Suppressor macrophage (primary cell): ENCODE measurements at places on chromosomes 4 and X.

DNA sequence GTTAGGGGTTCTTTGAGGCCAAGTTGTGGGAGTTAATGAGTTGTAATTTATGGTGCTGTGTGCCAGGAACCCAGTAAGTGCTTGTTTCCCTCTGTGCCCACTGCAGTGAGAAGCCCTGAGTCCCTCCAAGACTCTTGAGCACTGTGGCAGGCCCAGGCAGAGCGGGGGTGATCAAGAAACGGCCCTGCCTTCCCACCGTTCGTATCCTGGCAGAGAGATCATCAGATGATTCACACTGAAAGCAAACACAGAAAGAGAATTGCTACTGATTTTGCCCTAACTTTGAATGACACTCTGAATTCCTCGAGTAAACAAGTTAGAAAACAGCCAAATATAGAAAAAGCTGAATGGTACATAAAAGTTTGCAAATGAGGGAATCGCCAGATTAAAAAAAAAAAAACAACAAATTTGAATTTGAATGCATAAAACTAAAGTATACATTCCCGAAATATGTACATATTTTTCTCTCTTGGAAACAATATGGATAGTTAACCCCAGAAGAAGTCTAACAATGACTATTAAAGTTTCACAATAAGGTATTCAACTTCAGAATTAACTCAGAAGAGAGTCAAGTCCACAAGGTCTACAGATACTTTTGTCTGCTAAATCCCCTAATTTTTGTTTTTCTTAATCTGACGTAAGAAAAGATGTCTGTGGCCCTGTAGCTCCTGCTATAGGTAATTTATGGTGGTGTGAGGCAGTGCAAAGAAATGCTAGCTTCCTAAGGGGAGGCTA is 71.8 kb downstream of the AFAP1 start:
- DNase-seq: no peak

GRCh38 chrX:49925176-49925575 is 2.8 kb downstream of the CLCN5 start:
- DNase-seq: no peak

- DNase-seq: no peak
Observed at GRCh38 chr4:81343536-81343935, 128.2 kb downstream of the RASGEF1B start.

DNA sequence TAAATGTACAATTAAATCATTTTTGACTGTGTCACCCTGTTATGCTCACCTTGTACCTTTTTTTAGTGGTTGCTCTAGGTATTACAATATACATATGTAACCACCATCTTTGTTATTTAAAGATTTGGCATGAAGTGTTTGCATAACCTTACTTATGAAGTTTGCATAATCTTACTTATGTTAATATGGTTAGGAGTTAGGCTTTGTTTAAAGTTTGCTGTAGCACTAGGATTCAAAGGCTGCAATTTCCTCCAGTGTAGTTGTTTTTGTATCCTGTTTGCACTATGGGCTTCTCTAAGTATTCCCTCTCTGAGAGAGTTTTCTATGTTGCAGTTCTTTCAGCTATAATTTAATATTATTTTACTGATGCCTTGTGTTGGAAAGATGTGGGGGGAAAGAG is 15.0 kb upstream of the GSPT2 start:
- no peak for DNase-seq

- peak; percentile 46 for DNase-seq
Observed at GRCh38 chr4:89298788-89299152, 8.8 kb downstream of the GPRIN3 start.

- DNase-seq: peak; percentile 63
Observed at GRCh38 chr4:184250795-184251669, 33.4 kb upstream of the ENPP6 start.

- no peak for DNase-seq
Observed at GRCh38 chr4:64174247-64174882, 234.9 kb downstream of the TECRL start.

GRCh38 chr4:26067035-26067434 is 153.0 kb downstream of the SMIM20 start:
- no peak for DNase-seq

GRCh38 chrX:69555481-69556041 is 51.4 kb downstream of the NALF2 start:
- no peak for DNase-seq

GRCh38 chr4:142567199-142567598 is 278.9 kb downstream of the INPP4B start:
- DNase-seq: no peak

DNA sequence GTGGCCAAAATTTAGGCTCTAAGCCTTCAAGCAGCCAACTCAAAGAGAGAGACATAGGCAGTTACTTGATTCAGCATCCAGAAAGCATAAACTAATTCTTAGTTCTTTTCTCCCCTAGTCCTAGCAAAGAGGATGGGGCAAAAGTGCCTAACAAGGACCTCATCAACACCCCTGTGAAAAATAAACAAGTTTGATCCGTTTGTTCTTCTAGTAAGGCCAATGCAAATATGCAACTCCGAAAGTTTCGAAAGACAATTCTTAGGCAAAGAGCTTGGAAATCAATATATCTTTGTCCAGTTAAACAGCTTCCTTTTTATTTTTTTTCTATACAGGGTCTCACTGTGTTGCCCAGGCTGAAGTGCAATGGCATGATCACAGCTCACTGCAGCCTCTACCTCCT is 31.0 kb upstream of the EGFL6 start:
- no peak for DNase-seq

DNA sequence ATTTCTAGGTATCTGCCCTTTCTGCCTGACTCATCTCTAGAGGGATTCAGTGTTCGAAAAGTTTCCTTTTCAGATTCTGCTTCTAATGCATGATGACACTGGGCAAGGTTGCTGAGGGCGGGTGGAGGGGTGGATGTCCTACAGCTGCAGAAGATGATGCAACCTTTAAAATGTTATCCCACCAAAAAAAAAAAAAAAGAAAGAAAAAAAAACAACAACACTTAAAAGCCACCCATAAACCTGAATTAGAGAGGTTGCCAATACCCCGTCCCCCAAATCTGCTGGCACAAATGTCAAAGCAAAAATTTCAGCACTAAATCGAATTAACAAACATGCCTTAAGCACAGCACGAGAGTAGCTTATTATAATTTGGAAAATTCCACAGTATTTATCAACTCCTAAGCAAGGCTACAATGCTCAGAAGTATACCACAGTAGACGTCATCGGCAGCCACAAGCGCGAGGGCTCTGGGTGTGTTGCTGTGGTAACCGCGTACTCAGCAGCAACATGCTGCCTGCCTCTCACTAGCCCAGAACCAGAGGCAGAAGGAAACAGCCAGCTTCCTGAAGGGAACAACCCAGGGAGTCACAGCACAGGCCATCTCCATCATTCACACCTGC is 167.5 kb upstream of the MAP3K15 start:
- DNase-seq: peak; percentile 85

GRCh38 chr4:8019396-8020365 is 80.0 kb upstream of the AFAP1 start:
- no peak for DNase-seq

GRCh38 chrX:40266490-40267333 is 169.0 kb upstream of the BCOR start:
- peak; percentile 82 for DNase-seq

- DNase-seq: no peak
Observed at GRCh38 chr4:140121646-140122045, 32.3 kb downstream of the MAML3 start.

GRCh38 chr4:119493419-119493818 is 135.2 kb downstream of the PDE5A start:
- DNase-seq: no peak

DNA sequence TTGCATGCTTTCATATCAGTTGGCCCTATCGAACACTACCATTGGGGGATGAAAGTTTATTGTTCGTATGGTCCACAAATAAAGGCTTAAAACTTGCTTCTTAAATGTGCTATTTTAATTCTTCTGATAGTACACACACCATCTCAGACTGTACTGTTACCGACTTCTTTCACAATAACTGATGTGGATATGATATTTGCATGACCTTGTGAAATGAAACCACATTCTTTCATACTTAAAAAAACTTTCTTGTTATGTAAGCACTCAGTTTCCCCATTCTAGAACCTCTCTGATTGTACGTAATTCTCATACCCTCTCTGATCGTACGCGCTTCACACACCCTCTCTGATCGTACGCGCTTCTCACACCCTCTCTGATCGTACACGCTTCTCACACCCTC is 12.0 kb upstream of the WDR19 start:
- DNase-seq: no peak

- no peak for DNase-seq
Observed at GRCh38 chrX:106874075-106874474, 29.1 kb downstream of the RIPPLY1 start.

DNA sequence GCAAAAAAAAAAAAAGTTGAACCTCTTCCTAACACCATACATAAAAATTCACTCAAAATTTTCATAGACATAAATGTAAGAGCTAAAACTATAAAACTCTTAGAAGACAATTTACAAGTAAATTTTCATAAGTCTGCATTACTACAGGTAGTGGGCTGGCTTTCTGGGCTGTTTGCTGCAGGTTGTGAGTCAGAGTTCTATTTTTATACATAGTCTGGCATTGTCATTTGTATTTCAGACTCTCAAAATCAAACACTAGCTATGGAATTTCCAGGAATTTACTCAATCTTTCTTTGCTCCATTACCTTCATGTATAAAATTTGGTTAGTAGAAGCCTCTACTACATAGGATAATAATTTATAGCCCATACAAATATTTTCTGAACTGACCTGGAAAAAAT is 227.2 kb downstream of the COX18 start:
- DNase-seq: no peak

DNA sequence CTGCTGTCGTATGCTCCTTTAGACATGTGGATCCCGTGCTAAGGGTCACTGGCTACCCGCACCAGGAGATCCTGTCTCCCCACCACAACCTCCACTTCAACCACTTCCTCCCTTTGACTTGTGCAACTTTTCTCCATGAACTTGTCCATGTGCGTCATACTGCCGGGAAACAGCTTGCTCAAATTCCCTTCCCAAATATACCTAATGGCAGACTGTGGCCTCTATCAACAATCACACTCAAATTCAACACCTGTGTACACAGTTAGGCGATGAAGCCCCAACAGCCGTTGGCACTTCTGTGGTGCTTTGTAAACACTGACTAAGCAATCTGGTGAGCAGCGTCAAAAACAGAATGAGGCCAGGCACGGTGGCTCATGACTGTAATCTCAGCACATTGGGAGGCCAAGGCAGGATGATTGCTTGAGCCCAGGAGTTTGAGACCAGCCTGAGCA is 49.5 kb downstream of the CD99L2 start:
- peak; percentile 69 for DNase-seq

DNA sequence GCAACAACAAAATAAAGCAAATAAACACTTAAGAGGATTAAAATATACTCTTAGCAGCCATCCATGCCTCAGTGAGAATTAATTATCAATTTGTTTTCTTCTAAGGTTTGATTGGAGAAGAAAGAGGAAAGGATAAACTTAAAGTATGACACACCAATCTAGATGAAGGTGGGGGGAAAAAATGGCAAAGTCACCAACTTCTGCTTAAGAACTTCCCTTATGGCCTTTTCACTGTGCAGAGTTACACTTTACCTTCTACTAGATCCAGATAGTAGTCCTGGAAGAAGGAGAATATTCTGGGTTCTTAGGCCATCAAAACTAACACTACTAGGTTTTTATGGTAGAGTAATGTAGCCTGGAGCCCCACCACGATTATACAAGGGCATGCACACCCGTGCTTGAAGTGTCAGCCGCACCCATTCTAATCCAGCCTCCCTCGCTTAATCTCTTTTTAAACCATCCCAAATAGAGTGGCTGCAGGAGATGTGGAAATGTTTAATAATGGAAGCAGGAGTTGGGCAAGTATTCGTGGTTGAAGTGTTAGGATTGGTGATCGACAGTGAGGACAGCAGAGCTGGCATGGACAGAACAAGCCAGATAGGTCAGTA is 14.1 kb downstream of the ENPEP start:
- peak; percentile 57 for DNase-seq

DNA sequence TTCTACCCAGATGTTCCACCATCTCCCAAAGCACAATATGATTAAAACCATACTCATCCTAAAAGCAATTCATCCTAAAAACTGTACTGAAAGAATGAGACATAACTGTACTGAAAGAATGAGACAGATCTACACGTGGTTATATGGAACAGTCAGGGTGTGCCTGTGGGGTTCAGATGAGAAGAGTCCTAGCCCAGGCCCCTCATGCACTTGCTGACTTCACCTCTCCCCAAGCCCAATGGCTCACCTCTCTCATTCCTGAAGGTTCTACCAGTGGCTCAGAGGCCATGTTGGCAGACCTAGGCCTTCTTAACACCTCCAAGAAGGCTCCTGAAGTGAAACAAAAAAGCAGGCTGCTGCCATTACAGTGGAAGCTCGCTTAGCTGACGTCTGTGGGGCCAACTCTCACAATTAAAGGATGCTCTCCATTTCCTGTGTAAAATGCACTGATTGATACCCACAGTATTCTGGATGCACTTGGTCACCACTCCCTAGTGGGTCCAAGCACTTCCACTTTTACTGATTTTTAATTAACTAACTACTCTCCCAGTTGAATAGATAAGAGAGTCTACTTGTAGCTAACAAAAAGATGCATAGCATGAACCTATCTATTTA is 3.8 kb downstream of the PLAC1 start:
- DNase-seq: no peak

- no peak for DNase-seq
Observed at GRCh38 chrX:102833136-102833535, 103.9 kb upstream of the RAB40AL start.

DNA sequence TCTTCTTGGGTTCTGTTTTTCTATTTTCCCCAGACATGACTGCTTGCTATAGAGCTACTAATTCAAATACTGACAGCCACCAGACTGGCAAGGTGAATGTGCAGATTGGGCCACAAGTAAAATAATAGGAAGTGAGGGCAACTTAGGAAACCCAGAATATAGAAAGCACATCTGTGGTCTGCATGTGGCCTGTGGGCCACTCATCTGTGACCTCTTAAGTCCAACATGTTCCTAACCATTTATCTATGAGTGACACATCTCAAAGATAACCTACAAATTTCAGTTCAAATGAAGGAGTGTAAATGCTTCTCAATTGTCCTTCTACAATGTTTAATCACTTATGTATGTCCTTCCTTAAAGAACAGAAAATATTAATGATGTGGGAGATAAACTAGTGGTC is 128.9 kb downstream of the REELD1 start:
- DNase-seq: no peak

DNA sequence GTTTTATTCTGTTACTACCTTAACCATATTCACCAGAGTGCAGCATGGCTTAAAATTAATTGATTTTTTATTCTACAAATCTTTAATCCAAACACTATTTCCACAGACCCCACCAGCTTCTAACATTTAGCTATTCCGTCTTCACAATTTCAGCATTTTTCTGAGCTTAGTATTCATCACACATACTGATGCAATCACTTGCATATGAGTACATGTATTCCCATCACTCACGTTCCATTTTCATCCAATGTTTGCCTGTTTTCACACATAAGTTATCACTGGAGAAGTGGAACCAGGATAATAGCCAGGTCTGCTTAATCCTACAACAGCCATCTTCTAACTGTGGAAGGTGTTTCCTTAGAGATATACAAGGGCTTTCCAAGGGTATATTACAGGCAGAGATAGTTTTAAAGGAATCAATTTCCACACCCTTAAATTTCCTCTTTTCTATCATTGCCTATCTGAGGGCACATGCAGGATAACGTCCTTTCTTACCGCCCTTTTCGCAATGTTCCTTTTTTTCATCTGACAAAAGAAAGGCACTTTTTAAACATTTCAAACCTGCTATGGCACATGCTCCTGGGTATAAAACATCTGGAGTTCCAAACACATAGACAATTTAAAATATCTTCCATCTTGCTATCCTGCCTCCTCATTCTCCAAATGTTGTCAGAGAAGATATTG is 115.8 kb downstream of the CORIN start:
- DNase-seq: no peak
